ENCODE measurements at places on chromosomes 3 and 15.

DNA sequence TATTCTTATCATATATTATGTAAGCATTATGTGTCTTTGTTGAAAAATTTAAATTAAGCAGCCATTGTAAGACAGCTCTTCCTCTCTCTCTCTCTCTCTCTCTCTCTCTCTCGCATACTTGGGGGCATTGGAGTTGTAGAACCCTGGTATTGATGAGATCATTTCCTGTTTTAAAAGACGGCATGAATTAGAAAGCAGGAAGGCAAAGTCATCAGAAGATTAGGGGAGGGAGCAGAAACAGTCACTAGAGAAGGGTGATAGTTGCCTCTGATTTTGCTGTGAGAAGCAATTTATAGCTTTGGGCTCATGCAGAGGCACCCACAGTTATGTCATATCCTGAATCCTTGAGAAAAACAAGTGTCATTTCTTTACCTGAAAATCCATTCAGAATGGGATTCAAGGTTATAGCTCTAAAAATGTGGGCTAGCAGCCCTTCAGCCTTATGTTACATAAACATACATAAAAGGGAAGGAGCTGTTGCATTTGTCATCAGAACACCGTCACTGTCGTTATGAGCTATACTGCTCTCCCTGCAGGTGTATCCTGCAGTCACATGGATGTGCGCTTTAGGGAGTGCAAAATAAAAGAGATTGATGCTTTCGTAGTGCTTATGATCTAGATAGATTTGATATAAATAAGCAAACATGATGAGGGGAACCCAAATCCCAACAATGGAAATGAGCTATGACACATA lies 213.8 kb downstream of the NR1D2 start:
- no peak for DNase-seq

- no peak for DNase-seq
Observed at GRCh38 chr3:101179637-101180036, 140.7 kb downstream of the IMPG2 start.

DNA sequence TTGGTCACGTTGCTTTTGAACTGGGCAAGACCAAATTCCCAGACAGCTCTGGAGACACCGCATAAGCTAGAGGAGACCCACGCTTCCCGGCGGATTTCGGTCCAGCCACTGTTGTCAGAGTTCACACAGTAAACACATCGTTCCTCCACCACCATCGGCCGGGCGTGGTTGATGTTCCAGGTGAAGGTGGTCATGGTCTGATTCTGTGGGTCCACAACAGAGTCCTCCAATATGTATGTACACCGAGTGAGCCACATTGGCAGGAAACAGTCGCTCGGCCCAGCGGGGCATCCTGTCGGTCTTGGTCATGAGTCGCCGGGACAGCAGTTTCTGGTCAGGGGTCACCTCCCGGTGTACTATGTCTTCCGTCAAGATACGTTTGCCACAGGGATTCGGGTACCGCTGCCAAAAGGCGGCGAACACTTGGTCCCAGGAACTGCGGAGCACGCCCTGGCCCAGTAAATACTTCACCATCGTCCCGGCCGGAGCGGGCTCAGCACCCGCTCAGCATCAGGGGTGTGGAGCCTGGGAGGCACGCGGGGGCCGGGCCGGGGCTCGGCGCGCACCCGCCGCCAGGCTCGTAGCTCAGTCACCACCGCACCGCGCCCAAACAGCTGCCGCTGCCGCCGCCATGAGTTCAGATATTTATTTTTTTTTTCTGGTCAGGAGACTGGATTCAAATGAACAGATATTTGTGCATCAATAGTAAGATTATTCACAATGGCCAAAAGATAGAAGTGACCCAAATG lies 36.7 kb upstream of the NANOGP8 start:
- DNase-seq = no peak

DNA sequence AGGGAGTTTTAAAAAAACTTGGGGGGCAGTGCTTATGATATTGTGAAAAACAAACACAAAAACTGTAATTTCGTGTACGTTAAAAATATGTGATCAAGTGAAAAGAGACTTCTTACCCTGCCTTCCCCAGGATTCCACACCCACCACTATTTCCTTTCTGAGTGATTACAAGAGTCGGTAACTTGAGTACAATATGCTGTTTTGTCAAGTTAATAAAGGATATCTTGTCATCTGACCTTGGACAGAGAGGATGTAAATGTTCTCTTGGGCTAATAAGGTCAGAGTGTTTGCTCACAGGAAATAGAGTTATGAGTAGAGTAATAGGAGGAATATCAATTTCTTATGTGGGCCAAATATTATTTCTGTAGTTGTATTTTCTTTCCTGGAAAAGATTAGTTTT lies 68.1 kb downstream of the NOX5 start:
- no peak for DNase-seq

- DNase-seq = no peak
Observed at GRCh38 chr15:74319596-74320351, 47.7 kb downstream of the CYP11A1 start.

- DNase-seq = no peak
Observed at GRCh38 chr3:192901435-192901834, 16.2 kb downstream of the MB21D2 start.

GRCh38 chr15:48177766-48178647 lies at the start of gene MYEF2:
MYEF2 (minus strand) TSS chr15:48178295; CDS start chr15:48178237, 58 bp downstream.
- peak; percentile 89 for DNase-seq

DNA sequence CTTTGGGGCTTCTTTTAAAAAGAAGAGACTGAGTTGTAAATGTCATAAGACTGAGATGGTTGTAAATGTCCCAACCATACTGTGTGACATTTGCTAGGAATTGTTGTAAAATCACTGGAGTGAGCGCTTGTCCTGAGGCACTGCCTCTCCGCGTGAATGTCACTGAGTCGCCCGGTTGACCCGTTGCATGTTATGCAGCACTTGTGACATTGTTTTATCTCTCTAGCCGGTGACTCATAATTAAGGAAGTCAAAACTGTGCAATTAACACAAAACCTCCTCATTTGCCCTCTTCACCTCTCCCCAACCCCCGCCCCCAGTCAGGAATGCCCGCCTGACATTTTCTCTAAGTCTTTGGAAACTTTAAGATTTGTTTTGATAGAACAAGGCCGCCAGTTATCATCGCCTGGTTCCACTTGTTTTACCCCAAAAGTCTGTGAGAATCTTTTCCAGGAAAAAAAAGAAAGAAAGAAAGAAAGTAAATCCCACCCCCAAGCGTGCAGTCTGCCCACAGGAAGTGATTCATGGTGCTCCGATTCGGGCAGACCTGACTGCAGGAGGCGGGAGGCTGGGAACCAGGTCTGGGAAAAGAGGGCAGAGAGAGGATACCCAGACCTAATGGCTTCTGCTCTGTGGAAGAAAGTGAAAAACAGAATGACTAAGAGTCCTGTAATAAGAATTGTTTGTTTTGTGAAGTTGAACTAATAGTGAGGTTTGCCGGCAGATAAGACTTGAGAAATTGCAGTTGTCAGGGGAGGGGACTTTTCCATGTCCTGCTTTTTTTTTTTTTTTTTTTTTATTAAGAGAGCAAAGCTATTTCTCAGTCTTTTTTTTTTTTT lies 84.8 kb downstream of the SMAD3 start:
- DNase-seq = no peak

DNA sequence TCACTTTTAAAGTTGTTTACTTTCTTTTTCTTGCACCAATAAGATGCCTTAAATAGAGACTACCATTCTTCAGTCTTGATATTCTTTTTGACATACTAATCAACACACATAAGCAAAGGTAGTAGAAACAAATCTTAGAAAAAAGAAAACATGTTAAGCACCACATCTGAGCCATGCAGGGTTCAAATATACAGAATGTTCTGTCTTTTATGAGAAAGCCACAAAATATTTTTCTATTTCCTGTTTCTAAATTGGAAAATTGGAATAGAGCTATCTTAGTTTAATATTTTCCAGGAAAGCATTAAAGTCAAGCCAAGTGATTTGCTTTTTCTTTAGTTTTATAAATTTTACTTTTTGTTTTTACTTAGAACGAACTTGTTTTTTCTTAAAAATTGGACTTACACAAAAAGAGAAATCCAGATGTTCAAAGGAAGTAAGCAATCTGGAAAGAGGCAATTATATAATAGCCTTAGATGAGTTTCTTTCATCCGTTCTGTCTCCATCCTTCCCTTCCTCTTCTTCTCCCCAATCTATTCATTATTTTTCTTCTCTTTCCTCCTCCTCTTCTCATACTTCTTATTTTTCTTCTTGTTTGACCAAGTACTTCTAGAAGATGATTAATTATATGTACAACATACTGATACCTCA lies 731.7 kb downstream of the SQOR start:
- DNase-seq = no peak

DNA sequence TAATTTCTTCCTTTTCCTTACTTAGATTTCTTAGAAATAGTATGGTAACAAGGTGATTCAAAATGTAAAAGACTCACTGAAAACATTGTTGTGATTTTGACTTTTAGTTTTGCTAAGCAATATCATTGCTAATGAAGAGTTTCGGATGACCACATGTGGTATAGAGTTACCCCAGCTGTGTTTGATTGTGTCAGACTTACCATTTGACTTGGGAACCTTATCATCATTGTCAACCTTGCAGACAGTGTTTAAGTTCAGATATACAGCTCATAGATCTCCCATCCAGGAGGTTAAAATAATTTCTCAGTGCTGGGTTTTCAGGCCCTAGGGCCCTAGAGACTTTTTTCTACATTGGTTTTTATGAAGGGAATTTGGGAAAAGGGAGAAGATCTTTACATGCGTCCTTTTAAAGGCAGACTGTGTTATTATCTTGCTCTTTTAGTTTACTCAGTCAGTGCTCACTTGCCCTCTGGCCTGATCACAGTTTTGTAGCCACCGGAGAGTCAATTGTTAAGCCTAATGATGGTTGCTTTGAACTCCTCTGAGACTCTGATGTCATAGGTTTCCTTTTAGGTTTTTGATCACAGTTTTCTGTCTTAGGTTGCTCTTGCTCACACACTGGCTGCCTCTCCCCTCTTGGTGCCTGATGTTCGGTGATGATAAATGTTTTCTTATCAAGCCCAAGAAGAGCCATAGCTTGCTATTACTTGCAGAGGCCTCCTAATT lies 133.5 kb upstream of the ZPLD1 start:
- DNase-seq = no peak

DNA sequence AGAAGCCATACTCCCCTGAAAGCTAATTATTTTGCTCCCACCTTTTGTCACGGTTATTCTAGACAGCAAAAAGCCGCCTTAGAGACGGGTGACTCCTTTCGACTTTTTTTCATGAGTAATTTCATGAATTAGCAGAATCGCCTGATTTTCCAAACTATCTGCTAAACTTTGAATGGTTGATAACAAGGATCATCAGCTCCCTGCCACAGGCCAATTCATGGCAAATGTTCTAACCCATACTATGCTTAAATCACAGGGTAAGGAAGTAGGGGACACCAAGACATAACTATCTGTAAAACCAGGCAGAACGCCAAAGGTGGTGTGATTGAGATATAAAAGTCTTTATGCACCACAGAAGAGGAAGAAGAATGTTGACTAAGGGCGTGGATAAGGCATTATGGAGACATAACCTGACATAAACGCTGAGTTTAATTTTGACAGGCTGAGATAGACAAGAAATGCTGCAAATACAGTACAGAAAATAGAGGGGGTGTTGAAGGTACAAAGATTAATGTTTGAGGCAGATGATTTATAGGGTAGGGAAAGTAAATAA lies 891 bp upstream of the DMXL2 start:
- DNase-seq = no peak

DNA sequence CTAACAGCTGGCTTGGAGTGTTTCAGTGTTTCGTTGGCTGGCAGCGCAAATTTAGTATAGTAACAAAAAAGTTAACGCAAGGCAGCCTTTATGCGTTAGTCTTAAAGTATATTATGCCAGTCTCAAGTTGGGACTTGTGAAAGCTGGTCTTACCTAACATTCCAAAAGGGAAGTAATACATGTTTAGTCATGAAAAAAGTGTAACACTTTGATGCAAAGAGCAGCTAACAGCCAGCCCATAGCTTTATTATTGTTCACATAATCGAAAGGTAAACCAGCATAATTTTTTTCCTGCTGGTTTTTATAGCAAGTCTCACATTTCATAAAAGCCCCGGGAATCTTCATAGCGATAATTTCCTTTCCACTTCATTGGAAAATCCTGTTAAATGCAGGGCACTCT lies 2.4 kb upstream of the GPR87 start:
- no peak for DNase-seq

DNA sequence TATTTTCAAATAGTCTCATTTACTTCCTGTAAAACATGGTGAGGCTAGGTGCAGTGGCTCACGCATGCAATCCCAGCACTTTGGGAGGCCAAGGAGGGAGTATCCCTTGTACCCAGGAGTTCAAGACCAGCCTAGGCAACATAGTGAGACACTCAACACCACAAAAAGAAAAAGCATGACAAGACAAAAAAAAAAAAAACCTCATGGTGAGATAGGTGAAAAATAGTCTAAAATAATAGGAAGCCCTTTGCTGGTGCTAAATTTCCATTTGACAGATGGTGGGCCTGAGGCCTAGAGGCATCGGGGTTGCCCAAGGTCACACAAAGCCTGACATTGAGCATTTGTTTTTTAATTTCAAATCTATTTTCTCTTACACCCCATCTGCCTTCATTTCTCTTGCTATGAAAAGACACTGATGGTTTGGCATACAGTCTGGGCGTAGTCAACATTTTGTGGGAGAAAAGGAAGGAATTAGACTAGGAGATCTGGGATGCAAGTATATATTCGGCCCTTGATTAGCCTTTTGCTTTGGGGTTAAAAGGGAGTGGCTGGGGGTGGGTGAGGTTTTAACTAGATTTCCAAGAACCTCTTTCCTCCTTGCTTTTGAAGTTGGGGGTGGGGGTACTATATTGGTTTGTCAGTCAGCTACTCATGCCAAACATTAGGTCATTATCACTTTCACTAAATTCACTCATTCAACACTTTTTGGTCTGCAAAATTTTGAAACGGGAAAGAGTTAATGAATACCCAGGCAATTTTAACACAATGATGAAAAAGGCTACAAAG lies 11.3 kb downstream of the RAB8B start:
- no peak for DNase-seq

DNA sequence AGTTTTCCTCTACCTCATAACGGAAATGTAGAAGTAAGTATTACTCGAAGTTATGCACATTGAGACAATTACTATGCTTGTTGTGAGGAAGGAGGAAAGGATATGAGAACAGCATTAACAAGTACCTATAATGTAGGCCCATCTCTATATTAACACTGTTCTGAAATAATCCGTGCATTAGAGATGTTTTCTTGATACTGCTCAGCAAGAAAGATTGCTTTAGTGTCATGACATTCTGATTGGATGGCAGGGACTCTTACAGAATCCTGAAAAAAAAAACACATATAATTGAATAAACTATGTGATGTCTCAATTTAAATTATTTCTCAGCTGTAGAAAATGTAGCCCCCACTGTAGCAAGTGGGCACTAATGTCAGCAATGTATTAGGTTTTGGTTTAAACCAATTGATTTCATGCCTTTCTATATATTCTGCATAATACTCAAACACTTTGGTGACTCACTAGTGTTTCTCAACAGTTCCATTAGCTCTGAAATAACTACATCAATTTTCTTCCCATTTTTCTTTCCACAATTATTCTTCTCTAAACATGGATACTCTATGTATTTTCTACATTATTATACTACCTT lies 598.3 kb upstream of the BCHE start:
- DNase-seq = no peak

- no peak for DNase-seq
Observed at GRCh38 chr3:158330870-158331269, 221.0 kb downstream of the RSRC1 start.

Measured in D341Med (cell line).